Upper lobe of left lung (tissue), 6 donors: ENCODE measurements at places on chromosomes 1 and 21. TPM values are rescaled to one million over a fixed set of nuclear protein-coding genes. Genes with fewer than 3 reads are reported as not detected.

The PM20D1 gene
- total RNA-seq: 0.34 TPM

The DPM3 gene
- total RNA-seq: 112 TPM

The NBPF8 gene
- 7.6 TPM for total RNA-seq

The SYT11 gene
- 3.1 TPM for total RNA-seq

The GJC2 gene
- total RNA-seq: 1.4 TPM

The KRTAP22-2 gene
- total RNA-seq: not detected

The LRRIQ3 gene
- 0.31 TPM for total RNA-seq

The S100A5 gene
- not detected for total RNA-seq

The RHBDL2 gene
- total RNA-seq: 3.1 TPM

The GJA5 gene
- 46.5 TPM for total RNA-seq

The LRRC7 gene
- total RNA-seq: not detected

The TNFSF4 gene
- 0.74 TPM for total RNA-seq

The PLA2G4A gene
- total RNA-seq: 7.6 TPM

The HHAT gene
- 4.6 TPM for total RNA-seq

The OR2L3 gene
- total RNA-seq: not detected

The IVNS1ABP gene
- total RNA-seq: 79.3 TPM

The HLX gene
- total RNA-seq: 18.6 TPM

The TENT5C gene
- 37.8 TPM for total RNA-seq

The SPRR2F gene
- total RNA-seq: not detected
